Kidney (tissue), 22 donors: ENCODE measurements at places on chromosomes 5 and 9. TPM values are rescaled to one million over a fixed set of nuclear protein-coding genes. Genes with fewer than 3 reads are reported as not detected.

CER1 gene
- not detected for total RNA-seq

NR5A1 gene
- total RNA-seq, result not detected

ARID3C gene
- total RNA-seq, result not detected

BBLN gene
- 55.6 TPM for total RNA-seq

PCDHGB3 gene
- 4.4 TPM for total RNA-seq

LCN12 gene
- total RNA-seq, result 42.9 TPM

COL23A1 gene
- total RNA-seq, result 8.7 TPM

LVRN gene
- total RNA-seq, result not detected

ZMAT2 gene
- total RNA-seq, result 51.4 TPM

NR4A3 gene
- 9.1 TPM for total RNA-seq

MORN5 gene
- total RNA-seq, result 1.6 TPM

SPINK13 gene
- 1.6 TPM for total RNA-seq

- no peak for DNase-seq
These were observed 326.7 kb downstream of the GABRB2 start for GRCh38 chr5:161219816-161220215.

DNA sequence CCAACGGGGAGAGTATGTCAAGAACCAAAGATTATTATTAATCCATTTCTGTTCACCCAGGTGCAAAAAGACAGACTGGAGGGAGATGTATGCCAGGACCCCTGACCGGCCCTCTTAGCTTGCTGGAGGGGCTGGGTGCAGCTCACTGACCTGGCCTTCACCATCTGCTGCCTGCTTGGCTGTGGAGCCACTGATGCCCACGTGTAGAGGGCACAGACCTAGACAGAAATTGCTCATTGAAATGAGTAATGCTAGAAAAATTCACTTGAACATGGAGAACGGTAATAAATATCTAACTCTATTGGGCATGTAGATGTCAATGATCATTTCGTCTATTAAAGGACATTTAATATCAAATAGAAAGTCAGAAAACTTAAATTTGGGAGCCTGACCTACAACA is 58.8 kb upstream of the ERCC6L2 start:
- DNase-seq, result no peak

DNA sequence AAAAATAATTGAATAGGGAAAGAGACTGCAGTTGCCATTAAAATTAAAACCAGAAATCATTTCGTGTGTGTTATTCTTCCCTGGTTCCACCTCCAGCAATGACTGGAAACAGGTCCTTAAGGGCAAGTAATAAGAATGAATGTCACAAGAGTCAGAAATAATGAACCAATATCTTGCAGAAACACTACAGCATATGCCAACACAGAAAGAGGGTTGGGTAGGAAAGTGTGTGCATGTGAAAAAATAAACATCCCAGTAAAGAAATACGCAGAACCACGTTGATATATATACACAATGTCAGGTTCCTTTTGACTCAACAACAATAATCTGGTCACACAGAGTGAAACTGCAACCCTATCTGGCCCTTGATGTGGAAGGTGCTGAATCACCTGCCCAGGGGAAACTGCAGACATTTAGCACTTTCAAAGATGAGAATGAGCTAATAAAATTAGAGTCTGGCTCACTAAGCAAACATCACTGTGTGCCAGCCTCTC is 15.0 kb downstream of the HMHB1 start:
- no peak for DNase-seq

DNA sequence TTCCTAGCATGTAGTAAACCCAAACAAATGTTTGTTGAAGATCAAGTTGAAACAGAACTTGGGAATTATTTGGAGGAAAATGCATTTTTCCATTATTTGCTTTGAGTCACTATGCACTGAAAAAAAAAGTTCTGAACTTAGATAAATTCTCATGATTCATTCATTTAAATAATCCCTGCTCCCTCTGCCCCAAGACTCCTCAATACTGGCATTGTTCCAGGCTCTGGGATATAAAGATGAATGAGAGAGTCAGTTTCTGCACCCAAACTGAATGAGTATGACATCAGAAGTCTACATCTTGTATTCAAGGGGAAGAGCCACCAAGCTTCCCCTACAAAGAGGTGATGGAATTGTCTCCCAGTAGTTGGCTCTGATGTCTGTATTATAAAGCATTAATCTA is 123.9 kb downstream of the SEC61B start:
- DNase-seq, result no peak

DNA sequence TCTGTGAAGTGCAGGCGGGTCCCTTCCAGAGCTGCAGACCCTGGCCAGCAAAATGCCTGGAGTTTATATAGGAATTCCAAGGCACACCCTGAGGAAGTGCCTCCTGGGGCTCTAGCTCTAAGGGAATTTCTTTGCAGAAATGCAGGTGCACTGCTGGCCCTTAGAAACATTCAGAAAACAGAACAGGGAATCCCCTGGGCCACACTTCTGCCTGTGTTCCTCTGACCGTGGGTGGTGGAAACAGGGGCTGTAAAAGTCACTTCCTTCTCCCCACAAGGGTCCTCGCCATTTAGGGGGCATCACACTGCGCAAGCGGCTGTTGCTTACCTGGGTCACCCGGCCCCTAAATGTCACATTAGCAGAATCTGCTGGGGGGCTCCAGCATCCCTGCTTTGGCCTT is 140.8 kb upstream of the TBC1D2 start:
- no peak for DNase-seq

- no peak for DNase-seq
These were observed 13.5 kb upstream of the BARX1 start for GRCh38 chr9:93968451-93969327.

DNA sequence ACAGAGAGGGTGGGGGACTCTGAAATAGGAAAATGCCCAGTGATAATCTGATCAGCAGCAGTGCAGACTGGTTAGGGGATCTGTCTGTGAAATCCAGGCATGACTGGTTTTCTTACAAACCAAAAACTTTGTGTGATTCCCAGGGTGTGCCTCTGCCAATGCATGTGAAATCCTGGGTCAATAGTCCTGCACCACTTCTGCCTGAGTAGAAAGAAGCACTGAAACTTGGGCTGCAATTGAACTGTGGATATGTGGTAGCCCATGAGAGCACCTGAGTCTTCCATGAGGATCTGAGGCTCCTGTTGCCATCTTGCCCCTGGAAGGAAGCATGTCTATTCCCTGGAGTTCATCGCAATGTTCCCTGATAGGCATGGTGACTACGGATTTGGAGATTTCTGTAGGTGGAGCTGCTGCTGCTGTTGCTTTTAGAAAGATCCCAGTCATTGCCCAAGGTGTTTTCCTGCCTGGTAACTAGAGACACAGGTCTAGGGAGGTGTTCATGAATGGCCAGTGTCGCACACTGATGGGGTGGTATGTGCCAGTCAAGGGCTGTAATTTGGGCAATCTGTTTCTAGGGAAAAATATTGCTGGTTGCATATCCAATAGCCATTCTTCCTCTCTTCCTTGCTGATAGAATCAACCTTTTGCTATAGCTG is 146.7 kb downstream of the CARTPT start:
- no peak for DNase-seq

- DNase-seq, result no peak
These were observed 125.1 kb downstream of the BARX1 start for GRCh38 chr9:93830012-93830596.

DNA sequence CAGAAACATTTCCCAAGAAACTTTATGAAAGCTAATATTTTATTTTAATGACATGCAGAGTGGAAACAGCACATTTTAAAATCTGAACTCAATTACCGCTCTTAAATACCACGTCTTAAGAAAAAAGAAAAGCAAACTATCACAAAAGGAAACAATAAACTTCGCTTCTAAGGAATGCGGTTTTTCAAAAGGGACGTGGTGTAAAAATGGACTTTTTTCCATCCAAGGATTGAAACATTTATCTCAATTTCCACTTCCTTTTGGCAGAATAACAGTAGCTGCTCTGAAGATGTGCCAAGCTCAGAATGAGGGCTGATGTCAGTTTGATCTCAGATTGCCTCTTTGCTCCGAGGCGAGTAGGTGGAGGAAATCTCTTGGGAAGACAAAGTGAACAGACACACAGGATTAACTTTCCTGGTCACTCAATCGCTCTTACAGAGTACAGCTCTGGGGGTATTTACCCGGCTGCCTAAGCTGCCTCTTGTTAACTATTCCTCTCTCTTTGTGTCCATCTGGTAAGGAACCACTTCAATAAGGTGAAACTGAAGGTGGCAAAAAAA is 158.5 kb downstream of the TRPM6 start:
- no peak for DNase-seq

DNA sequence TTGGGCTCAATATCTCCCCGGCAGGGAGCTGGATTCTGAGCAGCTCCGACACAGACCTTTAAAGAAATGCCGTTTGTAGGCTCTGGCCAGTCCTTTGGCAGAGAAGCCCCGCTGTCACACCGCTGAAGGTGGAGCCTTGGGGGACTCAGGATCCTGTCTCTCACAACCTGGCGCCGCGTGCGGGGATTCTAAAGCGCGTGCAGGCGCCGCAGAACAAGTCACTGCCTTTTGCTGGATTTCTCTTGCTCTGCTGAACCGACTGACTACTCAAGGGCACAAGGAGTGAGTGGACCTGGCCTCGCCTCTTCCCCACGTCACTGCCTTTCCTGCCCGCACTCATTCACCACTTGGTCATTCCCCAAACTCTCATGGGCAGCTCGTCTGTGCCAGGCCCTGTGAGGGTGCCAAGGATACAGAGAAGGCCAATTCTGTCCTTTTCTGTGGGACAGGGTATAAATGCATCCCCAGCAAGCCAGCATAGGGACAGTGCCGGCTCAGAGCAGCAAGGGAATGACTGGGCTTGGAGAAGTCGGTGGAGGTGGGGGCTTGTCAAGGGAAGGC is 69.3 kb downstream of the CRB2 start:
- DNase-seq, result peak; percentile 14

DNA sequence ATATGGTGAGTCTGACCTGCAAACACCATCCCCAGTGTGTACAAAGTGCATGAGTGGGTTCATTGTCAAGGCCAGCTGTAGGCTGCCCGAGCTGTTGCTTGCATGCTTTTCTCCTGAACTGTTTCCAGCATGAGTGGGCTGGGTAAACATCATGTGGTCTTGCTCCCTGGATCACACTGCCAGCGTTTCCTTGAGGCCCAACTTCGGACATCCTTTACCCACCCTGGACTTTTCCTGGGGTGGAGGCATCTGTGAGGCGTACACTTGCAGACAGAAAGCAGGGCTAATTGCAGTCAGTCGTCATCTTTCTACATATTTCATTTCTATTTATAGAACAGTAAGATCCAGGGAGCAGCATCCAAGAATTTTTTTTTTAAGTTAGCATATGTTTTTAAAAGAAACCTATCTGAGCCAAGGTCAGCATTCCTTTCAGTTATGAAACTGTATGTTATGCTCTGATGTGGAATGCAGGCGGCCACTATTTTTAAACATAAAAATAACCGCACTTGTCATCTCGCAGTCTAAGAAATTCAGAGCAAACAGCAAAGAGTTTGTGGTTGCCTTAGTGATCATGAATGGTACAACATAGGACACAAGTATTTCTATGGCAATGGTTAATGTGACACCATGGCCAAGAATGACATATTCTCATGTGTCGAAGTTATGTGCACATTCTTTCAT is 106.5 kb upstream of the DMRT1 start:
- DNase-seq, result peak; percentile 61

DNA sequence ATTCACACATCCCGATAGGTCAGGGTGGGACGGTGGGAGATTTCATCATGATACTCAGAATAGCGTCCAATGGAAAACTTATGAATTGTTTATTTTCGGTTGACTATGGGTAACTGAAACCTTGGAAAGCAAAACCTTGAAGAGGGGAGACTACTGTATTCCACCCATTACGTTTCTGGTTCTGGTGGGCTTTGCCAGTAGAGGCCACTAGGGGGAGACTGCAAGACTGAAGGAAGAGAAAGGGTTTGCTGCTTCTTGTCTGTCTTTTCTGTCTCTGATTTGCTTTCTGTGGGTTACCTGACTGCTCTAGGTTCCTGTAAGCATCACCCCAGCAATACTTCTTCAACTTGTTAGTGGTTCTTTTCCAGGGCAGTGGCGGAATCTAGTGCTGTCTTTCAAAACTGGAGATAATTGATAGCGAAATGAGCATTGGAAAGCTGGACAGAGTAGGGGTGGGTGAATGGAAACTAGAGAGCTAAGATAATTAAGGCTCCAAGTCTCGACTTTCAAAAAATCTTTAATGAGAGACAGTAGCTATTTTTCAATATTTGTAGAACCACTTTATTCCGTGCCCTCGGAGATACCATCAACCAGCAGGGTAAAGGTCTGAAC is 27.0 kb downstream of the GRIN3A start:
- no peak for DNase-seq

GRCh38 chr5:160054047-160054446 is 45.1 kb downstream of the TTC1 start:
- no peak for DNase-seq

GRCh38 chr5:59660737-59661136 is 232.8 kb downstream of the PDE4D start:
- DNase-seq, result no peak

- DNase-seq, result no peak
These were observed 114.0 kb downstream of the MAT2B start for GRCh38 chr5:163619273-163619934.

DNA sequence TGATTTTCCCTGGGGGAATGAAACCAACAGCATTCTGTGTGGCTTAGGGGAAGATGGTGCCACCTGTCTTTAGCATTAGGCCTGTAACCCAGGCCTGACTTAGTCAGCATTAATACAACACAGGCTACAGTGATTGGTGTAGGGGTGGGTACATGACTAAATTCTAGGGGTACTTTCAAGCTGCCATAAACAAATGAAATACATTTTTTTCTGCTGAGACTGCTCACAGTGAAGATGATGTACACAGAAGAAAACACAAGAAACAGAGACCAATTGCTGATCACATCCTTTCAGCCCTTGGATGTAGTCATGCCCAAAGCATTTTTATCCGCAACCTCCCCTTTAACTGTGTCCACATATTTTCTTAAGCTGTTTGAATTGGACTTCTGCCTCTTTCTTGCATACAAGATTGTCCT is 527.2 kb downstream of the KCTD16 start:
- no peak for DNase-seq

DNA sequence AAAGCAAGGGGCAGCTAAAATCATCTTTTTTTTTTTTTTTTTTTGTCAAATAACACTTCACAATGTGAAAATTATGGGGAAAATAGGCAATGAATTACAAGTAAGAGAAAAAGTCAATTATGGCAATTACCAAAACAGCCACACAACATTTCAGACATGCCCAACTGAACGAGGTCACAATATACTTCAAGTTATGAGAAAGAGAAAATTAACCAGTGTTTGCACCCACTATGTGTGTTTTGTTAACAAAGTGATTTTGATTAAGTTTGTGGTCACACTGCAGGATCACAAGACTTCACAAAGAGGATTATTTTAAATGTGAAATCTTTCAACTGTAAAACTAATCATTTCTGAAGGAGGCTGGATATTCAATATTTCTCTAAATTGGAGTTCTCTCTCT is 1032.8 kb upstream of the DMAC1 start:
- DNase-seq, result no peak

GRCh38 chr5:14483504-14484157 is 98.0 kb upstream of the OTULINL start:
- no peak for DNase-seq

- DNase-seq, result no peak
These were observed 144.1 kb upstream of the IER5L start for GRCh38 chr9:129322022-129322621.

DNA sequence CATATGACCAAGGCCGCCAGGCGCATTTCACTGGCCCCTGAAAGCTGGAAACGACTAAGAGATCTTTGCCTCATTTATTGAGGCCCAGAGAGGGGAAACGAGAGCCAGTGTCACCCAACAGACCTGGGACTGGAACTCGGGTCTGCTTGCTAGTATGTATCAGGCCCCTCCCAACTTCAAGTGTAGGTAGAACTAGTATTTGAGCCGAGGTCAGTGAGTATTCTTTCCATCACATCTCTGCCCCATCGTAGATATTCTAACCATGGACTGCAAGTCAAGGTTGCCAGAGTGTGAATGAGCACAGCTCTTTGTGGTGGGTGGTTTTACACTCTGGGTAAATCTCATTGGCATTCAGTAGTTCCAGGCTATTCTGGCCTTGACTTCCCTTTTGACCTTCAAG is 42.2 kb downstream of the GPR107 start:
- no peak for DNase-seq
